ENCODE measurements at places on chromosomes 2 and 18.

DNA sequence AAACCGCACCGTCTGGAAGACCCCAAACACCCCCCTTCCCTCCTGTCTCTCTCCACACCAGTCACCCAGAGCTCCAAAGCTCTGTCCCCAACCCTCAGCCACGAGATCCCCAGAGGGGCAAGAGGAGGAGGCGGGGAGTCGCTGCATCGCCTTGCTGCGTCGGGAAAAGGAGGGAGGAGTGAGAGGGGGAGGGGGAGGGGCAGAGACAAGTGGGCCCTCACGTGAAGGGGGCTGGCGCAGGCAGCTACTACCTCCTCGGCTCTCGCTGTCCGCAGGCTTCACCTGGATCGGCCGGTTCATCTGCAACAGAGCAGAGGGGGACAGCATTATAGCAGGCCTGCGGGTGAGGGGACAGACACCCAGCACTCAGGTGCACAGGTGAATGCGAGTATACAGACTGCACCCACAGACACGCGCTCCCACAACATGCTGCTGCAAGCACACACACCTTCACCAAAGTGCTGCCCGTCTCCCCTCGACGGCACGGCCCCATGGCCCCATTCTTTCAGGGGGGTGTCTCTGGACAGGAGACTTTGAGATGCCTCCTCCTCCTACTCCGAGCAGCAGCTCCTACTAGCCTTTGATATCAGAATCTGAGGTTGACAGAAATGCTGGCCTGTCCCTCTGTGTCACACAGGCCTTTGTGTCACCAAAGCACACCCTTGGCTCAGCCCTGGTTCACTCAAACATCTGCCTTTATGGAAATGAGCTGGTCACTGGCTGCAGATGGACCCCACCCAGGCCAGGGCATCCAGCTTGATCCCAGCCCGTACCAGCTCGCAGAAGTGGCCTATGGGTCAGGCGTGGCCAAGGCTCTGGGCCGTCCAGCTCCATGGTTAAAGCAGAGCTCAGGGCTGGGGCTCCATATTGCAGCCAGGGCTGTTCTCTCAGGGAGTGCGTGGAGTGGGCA, 243.8 kb downstream of the CELF4 start:
- DNase-seq: no peak

DNA sequence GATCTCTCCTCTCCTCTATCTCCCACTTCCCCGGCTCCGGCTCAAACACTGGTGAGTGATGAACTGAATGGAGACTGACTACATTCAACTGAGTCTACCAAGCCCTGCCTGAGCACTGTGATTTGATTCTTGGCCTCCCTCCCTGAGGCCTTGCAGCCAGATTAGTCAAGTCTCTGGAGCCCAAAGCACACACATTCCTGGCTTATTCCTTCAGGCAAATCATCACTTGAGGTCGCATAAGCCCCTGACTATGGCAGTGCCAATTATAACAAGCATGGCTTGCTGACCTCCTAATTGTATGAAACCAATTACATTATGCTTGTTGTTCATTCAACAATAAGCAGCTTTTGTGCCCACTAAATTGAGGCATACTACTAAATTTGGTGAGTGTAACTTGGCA, 34.6 kb downstream of the EFEMP1 start:
- DNase-seq: no peak

- DNase-seq: no peak
These were observed 7.9 kb upstream of the COBLL1 start for GRCh38 chr2:164849506-164849905.

- no peak for DNase-seq
These were observed 39.5 kb downstream of the HDAC4 start for GRCh38 chr2:239361311-239361642.

DNA sequence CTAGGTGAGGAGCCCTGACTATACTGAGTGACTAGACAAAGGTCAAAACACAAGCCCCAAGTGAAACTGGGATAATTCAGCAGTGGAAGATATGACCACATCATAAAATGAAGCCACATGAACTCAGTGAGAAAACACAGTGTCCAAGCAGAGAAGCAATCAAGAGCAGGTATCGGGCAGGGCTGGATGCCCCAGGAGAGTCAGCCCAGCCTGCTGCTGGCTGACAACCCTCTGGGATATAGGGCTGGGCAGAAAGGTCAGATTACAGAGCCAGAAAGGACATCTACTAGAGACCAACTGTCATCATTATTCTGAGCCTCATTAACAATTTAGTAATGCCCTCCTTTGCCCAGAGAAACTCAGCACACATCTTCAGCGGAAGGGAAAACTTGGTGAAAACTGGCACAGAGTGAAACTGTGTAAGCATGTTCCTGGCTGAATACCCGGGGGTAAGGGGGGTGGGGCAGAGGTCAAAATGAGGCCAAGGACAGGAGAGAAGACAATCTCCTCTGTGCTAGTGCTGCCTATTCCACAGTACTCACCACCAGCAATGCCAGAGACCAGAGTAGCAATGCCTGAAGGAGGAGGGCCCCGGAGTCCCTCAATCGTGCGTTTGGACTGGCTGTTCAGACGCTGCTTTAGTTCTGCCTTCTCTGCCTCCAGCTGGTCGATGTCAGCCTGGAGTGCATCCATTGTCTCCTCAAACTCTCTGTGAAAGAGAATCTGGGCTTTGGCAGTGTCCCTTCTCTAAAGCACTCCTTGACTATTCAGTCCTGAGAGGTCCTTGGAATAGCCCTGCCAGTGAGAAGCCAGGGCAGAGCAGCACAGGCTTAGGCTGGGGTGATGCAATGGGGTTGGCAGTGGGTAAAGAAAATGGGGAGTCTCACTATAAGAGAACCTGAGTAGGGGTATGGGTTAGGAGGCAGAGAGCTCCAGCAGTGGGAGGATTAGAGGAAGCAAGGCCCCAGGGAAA, 15.3 kb downstream of the DCTN1 start:
- no peak for DNase-seq

DNA sequence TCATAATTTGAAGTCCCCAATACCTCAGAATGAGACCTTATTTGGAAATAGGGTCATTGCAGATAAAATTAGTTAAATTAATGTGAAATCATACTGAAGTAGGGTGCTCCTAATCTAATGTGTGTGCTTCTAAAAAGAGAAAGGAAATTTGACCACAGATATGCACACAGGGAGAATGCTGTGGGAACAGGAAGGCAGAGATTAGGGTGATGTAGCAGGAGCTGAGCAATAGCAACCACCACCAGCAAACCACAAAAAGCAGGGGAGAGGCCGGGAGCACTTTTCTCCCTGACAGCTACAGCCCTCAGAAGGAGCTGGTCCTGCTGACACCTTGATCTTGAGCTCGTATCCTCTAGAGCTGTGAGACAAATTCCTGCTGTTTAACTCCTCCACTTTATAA, 24.6 kb upstream of the SCG2 start:
- peak; percentile 37 for DNase-seq

GRCh38 chr2:96208143-96209010, at the start of gene STARD7:
Gene STARD7 (minus strand): TSS chr2:96208827. CDS start chr2:96208434, 393 bp downstream.
- peak; percentile 90 for DNase-seq

GRCh38 chr18:53887447-53887846, 337.0 kb downstream of the MBD2 start:
- DNase-seq: no peak

GRCh38 chr18:37138456-37138855, 309.5 kb downstream of the KIAA1328 start:
- no peak for DNase-seq

DNA sequence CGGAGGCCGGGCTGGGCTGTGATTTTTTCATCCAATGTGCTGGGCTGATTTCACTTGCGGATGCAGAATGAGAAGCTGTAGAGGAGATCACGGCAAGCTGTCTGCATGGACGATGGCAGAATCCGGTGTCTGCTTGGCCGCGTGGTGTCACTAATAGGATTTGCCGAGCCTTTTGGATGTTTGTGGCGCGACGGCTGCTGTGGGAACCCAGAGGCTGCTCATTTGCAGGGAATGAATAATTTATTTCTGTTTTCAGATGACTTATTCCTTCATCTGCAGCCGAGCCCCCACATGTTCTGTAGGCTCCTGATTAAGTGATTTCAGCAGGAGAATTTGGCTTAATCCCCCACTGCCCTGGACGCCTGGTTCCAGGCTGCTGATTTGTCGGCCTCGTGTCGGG, 62.6 kb downstream of the ODC1 start:
- no peak for DNase-seq

- DNase-seq: no peak
These were observed 4.2 kb downstream of the MYL12B start for GRCh38 chr18:3266062-3266608.

- DNase-seq: no peak
These were observed 58.9 kb downstream of the MTX2 start for GRCh38 chr2:176328149-176328548.

DNA sequence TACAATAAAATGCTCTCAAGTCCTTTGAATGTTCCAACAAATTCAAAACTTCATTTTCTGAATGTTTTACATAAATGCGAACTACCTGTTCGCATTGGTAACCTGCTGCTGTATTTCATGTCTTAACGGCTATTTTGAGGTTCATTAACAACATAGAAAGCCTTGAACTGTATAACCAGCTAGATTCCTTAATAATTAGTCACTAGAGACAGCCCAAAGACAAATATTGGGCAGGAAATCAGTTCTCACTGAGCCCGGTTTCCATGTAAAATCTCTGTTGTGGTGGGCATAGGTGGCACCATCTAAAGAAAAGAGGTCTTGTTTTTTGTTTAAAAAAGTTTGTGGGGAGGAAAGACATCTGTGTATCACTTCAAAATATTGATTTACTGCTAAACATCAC, 29.2 kb downstream of the PDIA6 start:
- DNase-seq: peak; percentile 57

DNA sequence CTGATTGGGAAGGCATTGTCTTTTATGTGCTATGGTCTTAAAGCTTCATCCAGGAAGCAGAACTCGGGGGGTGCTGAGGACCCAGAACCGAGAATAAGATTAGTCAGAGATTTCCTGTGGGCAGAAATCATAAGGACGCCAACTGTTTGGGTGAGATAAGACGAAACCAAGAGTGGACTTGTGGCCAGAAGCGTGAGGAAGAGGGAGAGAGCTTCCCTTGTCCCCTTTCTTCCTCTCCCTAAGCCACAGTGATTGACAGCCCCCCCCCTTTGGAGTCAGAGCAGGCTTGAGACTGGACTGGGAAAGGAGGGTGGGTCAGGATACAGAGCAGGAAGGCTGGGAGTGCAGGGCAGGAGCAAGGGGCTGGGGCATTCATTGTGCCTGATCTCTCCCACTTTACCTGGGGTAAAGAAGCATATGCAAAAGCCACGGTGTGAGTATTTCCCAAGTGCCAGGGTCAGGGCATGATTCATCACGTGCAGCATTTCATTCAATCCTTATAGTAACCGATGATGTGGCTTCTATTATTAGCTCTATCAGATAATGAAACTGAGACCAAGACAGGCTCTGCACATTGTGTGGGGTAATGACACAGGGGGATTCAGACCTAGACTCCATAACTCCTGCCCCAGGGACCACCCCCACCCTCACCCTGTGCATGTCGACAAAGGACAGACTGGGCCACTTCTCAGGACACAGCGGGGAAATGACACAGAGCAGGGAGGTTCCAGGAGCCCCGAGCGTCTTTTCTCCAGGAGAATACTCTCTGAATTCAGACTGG, 3.0 kb upstream of the IL1RN start:
- DNase-seq: no peak

DNA sequence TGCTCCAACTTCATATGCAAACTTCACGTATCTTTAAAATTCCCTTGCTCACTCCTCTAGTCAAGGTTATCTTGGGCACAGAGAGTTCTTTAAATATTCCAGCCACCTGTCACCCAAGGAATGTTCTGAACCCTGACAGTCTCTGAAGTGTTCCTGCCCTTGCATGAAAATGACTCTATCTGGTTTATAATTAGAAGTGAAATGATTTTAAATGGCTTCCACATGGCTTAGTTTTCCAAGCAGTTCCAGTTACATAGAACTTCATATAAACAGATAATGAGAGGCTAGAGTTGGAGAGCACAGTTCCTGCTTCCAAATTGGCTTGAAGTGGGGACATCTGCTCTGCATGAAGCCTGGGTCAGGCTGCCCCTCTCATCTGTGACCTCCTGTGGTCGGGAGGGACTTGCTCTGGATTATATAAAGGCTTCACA, 81.9 kb downstream of the SLC4A3 start:
- no peak for DNase-seq

DNA sequence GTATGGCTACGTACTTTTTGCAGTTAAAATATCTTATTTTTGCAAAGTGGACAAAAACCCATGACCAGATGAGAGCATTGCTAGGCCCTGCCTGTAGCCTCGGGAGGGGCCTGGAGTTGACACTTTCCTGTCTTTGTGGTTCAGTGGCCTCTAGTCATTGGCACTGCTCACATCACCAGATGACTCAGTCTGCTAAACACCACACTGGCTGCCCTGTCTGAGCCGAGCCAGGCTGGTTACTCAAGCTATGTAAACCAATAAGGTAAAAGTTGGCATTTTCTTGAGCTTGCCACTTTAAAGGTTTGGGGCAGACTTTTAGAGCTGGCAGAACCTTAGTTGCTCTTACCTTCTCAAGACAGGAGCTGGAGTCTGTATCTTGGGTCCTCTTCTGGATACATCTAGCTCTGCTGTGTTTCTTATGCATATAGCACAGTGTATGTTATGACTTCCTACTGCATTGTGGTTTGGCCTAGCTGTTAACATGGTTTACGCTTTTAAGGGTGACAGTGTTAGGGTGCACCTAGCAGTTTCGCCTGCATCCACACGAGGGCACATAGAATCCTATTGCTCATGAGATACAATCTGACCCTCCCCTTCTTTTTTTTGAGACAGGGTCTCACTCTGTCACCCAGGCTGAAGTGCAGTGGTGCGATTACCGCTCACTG, 76.4 kb downstream of the AP1S3 start:
- peak; percentile 87 for DNase-seq

DNA sequence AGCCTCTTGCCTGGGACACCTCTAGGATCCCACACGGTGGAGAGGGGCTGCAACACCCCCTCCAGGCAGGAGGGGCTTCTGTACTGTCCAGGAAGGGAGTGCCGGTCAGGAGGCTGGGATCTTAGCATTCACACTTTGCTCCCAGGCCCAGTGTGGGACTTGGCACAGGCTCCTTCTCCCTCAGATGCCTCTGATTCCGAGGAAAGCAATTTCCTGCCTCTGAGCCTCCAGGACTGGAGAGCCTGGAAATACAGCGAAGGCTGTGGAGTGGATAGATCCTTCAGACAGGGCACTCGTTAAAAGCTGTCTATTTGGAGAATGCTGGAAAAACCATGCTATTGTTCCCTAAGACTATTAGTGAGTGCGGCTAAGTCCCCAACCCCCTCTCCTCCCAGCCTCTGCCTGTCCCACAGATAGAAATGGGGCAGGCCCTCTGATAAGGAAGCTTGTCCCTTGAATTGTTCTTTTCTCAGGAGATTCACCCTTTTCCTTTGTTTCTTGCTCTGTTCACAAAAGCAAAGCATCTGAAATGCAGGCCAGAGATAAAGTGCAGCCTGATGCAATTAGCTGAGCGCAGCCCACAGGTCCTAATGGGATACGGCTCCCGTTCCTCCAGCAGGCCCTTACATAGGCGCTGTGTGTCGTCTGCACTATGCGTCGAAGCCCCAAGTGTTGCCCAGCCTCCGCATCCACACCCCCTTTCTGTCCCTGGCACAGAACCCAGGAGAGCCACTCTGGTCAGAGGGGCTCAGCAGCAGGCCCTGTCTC, 252.2 kb downstream of the KLHL29 start:
- no peak for DNase-seq

- no peak for DNase-seq
These were observed 276.3 kb downstream of the TSN start for GRCh38 chr2:122031544-122032263.
